ENCODE measurements at places on chromosomes 7 and 10.

DNA sequence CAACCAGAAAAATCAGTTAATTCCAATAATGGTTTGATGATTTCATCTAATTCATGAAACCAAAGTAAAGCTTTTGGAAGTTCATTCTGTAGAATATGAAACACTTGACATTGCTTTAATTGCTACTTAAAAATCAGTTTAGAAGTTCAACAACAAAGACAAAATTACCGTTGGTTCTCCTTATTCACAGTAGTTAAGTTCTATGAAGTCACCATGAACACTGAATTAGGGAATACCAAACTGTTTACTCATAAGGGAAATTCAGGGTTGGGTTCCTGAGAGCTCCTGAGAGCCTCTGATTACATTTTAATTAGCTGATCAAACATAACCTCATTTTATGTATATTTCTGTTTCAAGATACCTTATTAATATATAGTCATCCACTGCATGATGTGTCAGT, 46.2 kb downstream of the ZNF438 start:
- DNase-seq: no peak

- no peak for DNase-seq
Observed at GRCh38 chr7:46028246-46028645, 107.2 kb upstream of the IGFBP3 start.

- no peak for DNase-seq
Observed at GRCh38 chr7:135877805-135878204, 99.4 kb downstream of the MTPN start.

DNA sequence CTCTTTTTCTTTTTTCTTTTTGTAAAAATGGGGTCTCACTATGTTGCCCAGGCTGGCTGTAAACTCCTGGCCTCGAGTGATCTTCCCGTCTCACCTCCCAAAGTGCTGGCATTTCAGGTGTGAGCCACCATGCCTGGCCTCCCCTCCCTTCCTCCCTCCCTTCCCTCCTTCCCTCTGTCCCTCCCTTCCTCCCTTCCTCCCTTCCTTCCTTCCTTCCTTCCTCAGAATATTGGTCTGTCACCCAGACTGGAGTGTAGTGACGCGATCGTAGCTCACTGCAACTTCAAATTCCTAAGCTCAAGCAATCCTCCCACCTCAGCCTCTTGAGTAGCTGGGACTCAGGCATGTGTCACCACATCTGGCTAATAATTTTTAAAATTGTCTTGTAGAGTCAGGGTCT, 8.4 kb downstream of the AGAP3 start:
- no peak for DNase-seq

GRCh38 chr7:81301815-81302214, 383.0 kb upstream of the SEMA3C start:
- no peak for DNase-seq

DNA sequence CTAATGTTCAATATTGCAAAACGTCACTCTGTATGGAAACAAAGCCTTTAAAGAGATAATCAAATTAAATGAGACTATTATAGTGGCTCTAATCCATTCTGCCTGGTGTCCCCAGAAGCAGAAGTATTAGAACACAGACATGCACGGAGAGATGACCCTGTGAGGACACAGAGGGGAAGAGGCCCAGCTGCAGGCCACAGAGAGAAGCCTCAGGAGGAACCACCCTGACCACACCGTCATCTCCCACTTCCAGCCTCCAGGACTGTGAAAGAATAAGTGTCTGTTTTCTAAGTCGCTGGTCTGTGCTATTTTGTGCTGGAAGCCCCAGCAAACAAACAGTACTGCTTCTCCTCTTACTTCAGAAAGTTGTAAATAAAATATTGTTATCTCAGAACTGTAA, 283.5 kb upstream of the ADARB2 start:
- DNase-seq: no peak

- no peak for DNase-seq
Observed at GRCh38 chr10:517241-517830, 172.1 kb downstream of the DIP2C start.
